ENCODE measurements at places on chromosomes 2 and 18.

DNA sequence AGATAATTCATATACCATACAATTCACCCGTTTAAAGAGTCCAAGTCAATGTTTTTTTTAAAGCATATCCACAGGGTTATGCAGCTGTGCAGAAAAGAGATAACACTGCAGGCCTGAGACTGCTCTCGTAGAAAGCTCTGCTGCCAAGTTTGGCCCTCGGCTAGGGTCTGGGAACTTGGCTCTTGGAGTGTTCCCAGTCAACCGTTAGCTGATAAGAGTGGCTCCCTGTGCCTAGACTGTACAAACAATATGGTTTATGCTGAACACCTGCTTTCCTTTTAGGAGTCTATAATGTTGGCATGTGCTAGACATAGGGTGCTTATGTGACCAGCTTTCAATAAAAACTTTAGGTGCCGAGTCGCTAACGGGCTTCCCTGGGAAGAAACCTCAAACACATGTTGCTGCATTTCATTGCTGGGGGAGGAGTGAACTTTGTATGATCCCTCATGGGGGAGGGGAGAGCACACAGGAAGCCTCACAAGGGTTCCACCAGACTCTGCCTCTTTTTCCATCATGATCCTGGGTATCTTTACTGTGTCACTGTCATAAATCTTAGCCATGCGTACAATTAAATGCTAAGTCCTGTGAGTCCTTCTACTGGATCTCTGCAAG, 34.7 kb downstream of the RFX8 start:
- DNase-seq: no peak

- DNase-seq: no peak
These were observed 53.5 kb upstream of the TGFA start for GRCh38 chr2:70607121-70607561.

- no peak for DNase-seq
These were observed 34.3 kb upstream of the ATP6V1B1 start for GRCh38 chr2:70901227-70902066.

GRCh38 chr2:98461498-98462049, 16.9 kb downstream of the INPP4A start:
- no peak for DNase-seq

DNA sequence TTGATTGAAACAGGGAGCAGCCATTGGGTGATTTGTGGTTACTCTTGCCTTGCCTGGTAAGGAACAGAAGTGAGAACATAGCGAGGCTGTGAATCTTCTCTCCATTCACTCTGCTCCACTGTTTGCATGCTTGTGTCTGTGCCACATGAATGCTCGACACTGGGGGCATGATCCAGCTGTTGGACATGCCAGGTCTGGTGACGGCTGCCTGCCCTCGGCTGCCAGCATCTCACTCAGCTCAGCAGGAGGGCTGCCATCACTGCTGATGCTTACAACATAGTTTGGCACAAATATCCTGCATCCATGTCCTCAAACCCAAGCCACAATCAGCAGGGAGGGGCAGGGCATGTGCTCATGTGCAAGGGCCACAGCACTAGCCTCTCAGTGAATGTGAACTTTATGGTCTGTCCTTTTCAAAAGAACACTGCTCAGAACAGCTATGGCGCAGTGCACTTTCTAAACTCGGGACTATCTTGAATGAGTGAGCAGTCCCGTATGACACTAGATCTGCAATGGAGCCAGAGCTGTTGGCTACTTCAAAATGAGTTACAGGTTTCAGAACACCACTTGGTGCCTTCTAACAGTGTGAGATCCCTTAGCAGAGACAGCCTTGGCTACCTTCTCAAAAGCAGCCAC, 126.3 kb downstream of the NRP2 start:
- no peak for DNase-seq

GRCh38 chr2:165825041-165825440, 31.0 kb upstream of the GALNT3 start:
- no peak for DNase-seq

DNA sequence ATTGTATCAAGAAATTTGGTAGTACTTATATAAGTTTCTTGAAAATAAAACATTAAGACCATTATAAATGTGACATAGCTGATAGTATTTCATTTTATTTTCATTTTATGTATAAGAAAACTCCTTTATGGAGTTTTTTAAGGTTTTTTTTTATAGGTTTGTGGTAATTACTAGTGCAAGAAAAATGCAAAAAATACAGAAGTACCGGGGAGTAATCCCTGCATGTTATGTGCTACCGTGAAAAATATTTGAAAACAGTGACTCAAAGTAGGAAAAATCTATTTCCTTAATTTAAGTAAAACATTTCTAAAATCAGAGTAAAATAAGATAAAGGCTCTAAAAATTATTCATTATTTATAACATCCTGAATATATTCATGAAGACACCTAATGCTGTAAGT, 21.6 kb downstream of the ZSWIM2 start:
- no peak for DNase-seq

- no peak for DNase-seq
These were observed 81.4 kb upstream of the MSH2 start for GRCh38 chr2:47321411-47322031.

DNA sequence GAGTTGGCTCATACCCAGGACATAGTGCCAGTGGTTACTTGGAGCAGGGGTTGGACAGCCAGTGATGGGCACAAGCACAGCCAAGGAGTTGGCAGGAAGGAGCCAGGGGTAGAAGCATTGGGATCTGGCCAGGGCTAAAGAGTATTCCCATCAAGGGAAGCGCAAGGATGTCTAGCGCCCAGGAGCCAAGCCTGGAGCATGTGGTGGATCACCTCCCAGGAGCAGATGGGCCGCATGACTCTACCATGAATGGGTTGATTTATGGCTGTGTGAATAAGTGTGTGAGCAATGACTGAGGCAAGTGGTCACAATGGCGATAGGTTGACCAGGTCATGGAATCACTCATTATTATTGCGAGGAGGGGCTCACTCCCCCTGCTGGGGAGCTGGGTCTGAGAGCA, 111.1 kb downstream of the FHOD3 start:
- no peak for DNase-seq
